Kasumi-1 (cell line): ENCODE measurements at places on chromosomes 11 and 22.

GRCh38 chr11:118634431-118635236 lies 27.2 kb downstream of the PHLDB1 start:
- no peak for DNase-seq

DNA sequence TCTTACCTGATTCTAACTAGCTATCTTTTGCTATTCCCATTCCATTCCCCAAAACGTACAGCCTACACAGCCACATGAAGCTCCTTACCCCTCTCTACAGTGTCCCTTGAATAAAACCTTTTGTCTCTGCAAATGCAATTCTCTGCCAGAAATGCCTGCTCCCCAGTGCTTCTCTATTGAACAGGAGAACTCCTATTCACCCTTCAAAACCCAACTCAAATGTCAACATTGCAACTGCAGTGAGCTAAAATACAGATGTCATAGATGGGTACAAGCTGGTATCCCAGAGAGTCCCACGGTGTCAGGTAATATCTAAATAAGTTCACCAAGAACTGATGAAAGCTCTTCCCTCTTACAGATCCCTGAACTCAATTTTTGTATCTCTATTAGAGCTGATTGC lies 421.7 kb downstream of the INSC start:
- DNase-seq = no peak

DNA sequence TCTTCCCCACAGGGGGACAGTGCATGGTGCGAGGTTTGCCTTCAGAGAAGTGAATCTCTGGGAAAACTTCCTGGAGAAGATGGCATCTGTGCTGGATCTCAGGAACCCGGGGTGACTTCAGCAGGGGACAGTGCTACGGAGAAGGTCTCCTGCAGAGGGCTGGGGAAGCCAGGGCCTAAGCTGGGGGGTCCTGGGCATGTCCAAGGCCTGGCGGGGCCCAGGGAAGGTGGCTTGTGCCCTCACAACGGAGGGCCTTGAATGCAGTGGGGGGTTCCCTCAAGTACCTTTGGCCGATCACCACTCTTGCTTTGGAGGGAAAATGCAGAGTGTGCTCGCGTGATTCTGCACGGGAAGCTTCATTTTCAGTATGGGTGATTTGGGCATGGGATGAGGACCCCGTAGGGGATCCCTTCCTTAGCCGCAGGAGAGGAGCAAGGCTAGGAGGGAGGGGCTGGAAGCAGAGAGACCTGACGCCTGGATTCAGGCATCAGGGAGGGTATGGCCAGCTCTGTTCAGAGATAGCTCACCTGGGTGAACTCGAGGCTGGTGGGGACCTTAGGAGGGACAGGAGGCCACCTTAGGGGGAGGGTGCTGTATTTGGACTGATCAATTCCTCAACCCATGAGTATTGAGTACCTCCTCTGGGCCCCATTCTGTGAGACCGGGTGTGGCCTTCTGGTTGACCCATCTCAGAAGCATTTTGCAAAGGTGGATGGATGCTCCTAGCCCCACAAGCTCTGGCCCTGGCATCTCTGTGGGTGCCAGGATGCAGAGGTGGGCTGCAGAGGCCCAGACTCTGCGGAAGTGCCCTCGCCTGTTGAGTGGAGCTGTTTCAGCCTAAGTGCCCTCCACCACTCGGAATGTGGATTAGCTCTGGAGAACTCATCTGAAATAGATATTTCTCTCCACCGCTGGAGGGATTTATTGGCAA lies 529.4 kb downstream of the TBC1D22A start:
- no peak for DNase-seq

DNA sequence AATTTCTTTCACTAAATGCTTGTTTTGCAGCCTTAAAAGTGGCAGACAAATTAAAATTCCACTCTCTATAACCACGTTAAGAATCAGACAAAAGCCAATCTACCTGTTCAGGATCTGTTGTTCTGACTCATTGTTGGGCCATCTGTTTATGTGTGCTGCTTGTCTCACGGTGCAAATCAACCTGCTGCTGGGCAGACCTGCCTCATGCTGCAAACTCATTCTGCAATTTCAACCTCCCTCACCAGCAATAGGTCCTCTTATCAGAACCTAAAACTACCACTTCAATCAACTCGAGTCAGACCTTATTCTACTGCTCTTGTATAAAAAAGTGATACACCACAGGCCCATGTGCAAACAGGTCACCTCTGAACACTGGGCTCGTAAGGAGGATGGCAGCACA lies 75.1 kb downstream of the LARGE2 start:
- DNase-seq = no peak

DNA sequence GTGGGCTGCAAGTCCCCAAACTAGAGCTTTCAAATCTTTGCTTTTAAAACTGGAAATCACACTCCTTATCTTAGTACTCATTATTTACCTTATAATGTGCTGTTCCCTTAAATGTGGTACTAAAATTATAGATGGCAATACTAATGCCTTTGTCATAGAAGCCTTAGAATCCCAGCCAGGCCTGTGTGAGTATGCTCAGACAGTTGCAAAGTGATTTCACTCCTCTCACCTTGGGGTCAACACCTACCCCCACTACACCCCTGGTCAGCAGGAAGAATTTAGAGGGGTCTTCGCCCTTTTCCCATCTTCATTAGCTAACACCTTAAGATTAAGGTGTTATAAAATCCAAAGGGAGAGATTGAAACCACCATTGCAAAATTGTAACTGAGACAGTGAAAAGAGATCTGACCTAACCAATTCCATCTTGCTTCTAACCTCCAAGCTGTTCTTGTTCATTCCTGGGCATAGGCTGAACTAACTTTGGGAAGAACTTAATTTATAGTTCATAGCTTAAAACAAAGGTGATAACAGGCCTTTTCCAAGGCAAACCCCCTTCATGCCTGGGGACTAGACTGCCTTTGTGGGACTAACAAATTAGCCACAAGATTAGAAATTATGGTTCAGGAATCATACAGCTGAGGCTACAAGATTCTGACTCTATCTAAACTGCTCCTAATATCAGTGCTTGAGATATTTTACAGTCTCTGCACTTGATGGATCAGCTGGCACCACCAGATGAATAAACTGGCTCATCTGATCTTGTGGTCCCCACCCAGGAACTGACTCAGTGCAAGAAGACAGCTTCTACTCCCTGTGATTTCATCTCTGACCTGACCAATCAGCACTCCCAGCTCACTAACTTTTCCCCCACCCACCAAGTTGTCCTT lies 10.4 kb upstream of the MRPL17 start:
- no peak for DNase-seq

- no peak for DNase-seq
Observed at GRCh38 chr11:116326146-116326545, 446.6 kb downstream of the BUD13 start.

DNA sequence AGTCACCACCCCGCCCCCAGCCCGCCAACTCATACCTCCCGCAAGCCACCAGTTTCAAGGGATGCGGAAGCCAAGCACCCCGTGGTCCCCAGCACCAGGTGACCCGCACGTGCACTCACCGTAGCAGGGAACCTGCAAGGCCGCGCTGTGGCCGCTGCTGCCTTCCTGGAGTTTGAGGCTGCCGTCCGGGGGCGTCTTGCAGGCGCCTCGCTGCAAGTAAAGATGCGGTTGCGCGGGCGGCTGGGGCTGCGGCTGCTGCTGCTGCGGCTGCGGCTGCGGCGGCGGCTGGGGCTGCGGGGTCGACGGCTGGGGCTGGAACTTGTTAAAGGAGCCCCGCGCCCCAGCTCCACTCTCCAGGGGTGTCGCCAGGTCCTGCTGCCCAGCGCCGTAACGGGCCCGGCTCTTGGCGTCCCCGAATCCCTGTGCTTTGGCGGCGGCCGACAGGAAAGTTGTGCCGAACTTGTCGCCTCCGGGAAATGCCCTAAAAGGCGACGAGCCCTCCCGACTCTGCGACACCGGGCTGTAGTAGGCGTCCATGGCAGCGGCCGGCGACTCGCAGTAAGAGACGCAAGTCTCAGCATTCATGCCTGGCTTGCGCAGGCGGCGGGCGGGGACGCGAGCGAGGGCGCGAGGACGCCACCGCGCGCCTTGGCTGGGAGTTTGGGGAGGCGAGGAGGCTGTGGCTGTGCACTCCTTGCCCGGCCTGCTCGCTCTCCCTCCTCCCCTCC lies at the start of gene ALX4:
ALX4 (minus strand) TSS at position 662 of the 728 bp plus-strand sequence; CDS start at position 585, 77 bp downstream.
- no peak for DNase-seq

DNA sequence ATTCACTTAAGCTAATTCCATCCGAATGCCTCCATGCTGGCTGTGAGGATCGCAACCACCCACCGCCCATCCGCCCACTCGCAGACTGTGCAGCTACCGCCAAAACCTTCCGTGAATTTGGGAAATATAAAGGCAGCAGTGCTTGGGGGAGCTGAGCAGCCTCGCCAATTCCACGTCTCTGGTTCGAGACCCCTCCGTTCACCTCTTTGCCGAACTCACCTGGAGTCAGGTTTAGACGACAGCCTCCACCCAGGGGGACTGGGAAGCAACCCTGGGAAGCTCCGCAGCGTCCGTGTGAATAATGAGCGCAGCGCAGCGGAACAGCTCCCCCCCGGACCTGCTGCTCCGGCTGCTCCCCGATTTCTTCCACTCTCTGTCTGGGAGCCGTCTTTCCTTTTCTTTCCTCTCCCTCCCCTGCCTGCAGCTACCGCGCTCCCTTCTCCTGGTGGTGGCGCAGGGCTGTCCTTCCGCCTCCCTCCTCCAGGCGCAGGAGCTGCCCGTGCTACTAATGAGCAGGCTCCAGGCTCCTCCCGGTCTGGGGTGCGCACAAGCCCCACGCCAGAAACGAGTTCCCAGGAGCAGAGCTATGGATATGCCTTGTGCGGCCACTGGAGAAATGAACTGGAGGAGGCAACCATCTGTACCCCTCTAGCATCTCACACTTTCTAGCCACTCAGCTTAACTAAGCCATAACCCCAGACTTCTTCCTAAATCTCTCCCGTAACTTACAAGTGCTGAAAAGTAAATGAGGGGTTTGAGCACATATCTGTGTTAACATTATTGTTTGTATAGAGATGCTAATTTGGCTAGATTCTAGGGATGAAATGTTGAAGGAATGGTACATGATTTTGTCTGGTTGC lies 107.3 kb downstream of the XKR3 start:
- no peak for DNase-seq

GRCh38 chr11:102309621-102310541 lies 7.4 kb upstream of the BIRC3 start:
- no peak for DNase-seq

GRCh38 chr22:28123989-28124766 lies 205.1 kb upstream of the PITPNB start:
- no peak for DNase-seq

DNA sequence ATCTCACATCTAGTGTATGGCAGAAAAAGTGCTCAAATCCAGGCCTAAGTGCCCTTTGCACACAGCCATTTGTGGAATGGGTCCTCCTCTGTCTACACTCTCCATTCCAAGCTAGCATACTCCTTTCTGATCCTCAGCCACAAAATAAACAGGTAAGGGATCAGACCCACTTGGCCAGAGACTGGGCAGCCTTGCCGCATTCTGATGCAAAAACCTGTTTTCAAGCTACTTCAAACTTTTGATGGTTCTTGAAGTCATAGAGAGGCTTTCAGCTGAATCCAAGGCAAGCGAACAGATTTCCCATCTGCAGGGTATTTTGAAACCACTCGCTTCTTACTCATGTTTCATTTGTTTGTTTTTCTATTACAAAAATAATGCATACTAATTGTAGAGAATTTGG lies 136.6 kb upstream of the NAV2 start:
- DNase-seq = no peak

- DNase-seq = no peak
Observed at GRCh38 chr11:120308081-120308480, 17.0 kb upstream of the TLCD5 start.

DNA sequence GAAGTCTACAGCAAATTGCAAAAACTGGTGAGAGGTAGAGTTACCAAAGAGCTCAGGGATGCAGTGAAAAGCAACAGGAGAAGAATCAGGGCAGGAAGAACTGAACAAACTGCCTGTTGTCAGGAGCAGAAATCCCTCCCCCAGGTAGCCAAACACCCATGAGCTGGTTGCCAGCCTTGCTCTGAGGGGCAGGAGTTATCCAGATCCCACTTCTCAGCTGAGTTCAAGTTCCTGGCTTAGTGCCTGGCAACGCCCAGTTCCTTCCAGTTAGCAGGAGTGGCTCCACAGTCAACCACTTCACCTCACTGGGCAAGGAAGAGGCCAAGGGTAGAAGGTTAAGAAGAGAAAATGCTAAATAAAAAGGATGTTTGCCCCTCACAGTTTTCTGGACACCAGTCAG lies 1.9 kb upstream of the MPZL2 start:
- DNase-seq = no peak

DNA sequence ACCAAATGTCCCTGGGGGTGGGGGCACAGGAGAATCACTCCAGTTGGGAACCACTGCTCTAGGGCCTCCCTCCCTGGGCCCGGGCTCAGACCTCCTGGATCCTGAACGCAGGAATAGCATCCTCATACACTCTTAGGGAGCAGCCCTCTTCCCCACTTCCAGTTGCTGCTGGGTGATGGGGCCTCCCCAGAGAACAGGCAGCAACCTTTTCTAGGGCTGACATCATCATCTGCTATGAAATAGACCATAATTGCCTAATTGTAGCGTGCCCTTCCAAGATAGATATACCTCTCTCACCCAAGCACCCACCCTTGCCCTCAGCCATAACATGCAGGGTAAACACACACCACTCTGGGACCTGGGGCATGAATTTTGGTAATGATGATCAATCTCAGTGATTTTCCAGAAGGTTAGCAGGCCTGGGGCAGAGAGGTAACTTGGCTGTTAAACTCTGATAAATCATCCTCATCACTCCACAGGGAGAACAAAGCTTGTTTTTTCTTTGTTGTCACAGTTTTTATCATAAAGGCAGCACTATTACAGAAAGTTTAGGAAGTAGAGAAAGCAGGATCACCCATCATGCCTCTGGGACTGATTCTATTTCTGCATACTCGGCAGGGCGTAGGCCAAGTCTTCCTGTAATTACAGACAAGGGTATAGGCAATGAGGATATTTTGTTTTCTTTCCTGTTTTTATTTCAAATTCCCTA lies 88.3 kb upstream of the PRDM11 start:
- no peak for DNase-seq

- DNase-seq = no peak
Observed at GRCh38 chr11:124657904-124658303, 15.6 kb downstream of the SIAE start.

DNA sequence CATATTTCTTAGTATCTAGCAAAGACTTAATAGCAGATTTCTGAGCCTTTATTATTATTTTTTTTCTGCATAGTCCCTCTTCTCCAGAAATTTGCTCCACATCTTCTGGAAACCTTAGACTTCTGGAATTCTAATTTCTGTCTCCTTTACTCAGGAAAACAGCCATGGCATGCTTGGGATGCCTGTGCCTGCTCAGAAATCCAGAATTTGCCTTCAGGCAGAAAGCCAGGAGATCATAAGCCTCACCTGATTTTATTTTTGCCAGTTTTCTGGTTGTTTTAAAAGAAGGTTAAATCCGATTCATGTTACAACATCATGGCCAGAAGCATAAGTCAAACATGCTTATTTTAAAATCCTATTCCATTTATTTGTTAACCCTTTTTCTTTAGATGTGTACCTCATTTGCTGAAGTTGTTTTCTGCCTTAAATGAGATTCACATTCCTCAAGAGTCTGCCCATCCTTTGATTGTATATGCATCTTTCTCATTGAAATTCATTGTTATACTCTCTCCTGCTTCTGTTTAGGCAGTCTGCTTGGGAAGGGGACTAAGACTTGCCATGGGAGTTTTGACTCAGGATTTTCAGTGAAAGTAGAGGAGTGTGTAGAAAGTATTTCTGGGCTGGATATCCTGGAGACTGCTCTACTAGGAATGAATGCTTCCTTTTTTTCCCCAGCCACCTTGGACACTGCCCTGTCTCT lies 37.1 kb downstream of the SIK2 start:
- DNase-seq = no peak
